ENCODE measurements at places on chromosomes 12 and 14.
A peak's percentile ranks its signal among the peaks of the same experiment; 100 is the strongest.

DNA sequence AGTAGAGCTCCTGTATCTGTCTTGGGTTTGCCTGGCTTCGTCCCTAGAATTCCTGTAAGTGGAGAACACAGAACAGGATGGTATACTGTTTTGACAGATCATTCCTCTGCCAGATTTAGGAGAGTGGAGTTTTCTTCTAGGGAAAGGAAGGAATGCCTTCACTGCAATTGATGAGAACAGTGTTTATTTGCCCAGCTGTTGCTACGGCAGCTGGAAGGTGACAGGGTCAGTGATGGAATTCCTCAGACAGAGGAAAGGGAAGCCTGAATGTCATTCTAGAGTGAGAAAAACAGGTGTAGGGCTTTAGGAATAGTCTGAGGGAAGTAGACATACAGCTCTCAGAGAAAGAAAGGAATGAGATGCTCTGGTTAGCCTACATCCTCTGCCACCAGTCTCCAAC, 11.7 kb downstream of the CSRNP2 start:
- DNase-seq = peak; percentile 38

- peak; percentile 80 for DNase-seq
Measured at GRCh38 chr12:3777206-3777809, 24.4 kb upstream of the CRACR2A start.

DNA sequence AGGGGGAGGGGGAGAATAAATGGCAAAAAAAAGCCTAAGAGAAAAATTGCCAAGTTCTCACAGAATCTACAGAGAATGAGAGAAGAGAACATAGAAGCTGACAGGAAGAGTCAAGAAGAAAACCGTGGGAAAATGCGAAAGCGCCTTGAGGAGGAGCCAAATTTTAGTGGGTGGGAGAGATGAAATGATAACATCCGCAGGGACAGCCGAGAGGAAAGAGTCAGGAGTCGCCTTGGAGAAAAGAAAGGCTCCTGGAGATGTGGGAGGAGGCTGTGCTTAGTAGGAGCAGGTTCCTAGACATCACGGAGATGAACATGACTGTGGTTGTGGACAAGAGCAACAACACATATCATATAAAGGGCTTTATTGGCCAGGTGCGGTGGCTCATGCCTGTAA, 49.4 kb downstream of the PHLDA1 start:
- no peak for DNase-seq

GRCh38 chr12:64103825-64104740, 118.0 kb downstream of the KICS2 start:
- no peak for DNase-seq

GRCh38 chr12:93177208-93178153, 200.2 kb upstream of the NUDT4 start:
- DNase-seq = no peak

DNA sequence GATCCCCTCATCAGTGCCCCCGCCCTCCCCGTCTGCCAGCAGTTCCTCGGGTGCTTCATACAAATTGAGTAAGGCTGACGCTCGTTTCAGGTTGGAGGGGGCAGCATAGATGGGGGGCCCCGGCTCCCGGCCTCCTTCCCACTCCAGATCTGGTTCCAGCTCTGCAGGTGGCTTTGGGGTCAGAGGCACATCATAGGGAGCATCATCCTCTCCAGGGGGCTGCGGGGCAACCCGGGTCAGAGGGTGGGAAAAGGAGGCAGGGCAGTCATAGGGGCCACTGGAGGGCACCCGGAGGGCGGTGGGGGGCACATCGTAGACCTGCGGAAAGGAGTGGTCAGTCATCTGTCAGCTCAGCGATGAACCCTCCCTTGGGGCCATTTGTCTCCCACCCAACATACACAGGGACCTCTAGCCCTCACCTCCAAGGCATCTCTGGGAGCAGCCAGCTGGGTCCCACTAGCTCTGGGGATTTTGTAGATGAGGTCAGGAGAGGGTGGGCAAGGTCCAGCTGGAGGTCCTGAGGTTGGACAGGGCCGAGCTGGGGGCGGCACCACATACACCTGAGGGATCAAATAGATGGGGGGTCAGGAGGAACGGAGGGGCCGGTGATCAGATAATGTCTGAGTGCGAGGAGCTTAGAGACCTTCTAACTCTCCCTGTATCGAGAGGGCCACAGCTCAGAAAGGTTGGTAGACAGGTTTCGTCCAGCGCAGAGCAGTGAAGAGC, 5.1 kb downstream of the EFS start:
- no peak for DNase-seq

DNA sequence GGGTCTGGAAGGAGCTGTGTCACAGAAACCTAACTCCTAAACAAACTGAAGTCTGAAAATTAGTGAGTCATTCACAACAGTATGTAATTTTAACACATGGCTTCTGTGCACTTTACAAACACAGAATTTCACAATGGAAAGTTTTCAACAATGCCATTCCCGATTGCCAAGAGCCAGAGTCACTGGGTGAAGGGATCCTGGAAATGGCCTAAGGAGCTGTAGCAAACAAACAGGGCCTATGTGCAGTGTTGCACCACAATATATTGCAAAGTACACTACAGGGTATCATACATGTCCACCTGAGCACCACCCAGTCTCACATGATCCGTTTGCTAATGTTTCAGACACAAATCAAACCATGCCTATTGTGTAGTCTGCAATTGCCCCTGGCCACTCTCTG, 184.7 kb upstream of the OTX2 start:
- DNase-seq = no peak

GRCh38 chr14:96805956-96806355, 8.8 kb downstream of the VRK1 start:
- DNase-seq = peak; percentile 21

GRCh38 chr12:58710901-58711300, 209.4 kb downstream of the LRIG3 start:
- DNase-seq = no peak

DNA sequence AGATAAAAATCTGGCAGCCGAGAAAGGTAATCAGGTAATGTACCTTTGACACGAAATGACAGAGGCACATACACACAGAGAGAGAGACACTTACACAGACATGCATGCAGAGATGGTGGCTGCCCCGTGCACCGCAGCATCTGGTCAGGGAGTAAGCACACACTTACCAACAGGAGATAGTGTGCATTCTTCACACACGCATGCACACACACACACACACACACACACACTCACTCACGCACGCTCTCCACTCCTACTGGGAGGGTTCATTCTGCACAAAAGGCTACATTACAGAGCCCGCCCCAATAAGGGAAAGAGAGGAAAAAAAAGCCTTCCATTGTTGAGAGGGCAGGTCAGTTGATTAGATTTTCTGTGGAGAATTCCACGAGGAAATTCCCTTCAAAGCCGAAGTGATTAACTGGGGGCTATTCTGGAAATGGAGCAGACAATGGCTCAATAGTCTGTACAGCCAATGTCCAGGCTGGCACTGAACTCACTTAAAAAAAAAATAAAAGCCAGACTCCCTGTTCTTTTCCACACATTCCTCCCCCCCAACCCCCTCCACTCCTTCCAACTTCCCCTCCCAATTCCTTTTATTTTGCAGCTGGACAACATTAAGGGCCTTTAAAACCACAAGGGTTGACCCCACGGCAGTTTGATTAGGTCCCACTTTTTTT, 1.4 kb upstream of the SOX5 start:
- DNase-seq = no peak

DNA sequence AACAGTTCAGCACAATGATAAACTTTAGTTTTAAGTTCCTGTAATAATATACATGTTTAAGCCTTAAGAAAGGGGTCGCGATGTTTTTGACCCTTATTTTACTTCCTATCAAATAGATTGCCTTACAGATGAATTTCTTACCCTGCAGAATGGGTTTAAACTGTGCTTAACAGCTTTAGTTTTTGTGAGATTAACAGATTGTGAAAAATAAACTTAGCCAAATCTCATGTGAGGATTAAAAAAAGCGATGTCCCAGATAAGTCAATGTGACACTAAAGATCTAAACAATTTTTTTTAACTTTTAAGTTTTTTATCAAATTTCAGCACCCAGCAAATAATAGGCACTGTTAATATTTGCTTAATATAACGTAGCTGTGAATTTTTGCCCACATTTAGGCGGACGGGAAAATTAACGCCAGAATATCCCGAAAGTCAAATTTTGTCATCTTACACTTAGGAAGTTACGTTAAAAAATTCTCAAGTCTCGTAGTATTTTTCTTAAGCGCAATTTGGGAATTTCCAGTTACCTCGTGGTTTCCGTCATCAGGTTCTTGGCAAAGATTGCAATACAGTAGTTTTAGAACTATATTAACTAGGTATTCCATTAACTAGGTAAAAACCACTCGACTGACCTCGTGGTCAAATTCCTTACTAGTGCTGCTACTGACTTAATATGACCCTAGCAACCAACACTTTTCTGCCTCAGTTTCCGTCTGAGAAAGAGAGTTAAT, 1.2 kb downstream of the HNRNPC start:
- no peak for DNase-seq

DNA sequence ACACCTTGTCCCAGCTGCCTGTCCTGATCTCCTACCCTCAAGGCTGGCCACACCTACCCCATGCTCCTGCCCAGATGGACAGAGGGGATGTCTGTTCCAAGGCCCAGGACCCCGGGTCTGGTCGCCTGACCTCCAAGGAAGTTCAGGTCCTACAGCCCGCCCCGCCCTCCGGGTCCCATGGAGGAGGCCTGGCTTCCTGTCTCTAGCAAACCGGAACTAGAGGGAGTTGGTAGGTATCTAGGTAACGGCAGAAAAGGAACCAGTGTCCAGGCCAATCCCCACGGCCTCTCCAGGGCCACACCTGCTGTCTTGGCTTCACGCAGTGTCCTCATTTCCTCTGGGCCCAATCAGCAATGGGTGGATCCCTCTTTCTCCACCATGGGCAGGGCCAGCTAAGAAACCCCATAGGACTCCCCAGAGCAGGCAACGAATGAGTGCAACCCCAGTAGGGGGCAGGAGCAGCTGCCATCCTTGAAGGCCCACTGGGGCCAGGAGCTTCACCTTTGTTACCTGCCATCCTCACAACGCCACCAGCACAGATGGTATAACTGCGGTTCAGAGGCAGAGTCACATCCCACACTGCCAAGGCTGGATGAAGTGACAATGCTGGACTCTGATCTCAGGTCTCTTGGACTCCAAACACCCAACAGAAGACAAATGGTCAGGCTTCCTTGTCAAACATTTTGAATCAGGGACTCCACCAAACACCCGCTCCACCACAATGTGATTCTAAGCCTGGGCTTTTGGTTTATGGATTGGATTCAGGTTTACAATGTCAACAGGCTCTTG, 25.1 kb upstream of the RPLP0 start:
- DNase-seq = no peak

GRCh38 chr12:87259391-87259790, 769.8 kb downstream of the C12orf50 start:
- DNase-seq = no peak

DNA sequence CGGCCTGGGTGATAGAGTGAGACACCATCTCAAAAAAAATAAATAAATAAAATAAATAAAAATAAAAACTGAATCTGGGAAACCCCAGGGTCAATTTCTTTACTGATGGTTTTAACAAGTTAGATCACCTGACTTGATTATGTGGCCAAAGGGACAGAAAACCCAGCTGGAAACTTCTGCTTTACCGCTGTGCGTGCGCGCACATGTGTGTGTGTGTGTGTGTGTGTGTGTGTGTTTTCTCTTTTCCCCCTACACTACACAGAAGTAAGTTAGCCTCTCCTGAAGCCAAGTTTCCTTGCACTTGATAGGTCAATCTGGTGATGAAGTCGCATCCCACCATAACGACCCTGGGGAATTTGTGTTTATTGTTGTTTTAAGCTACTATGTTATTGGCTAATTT, 105.3 kb upstream of the AMN1 start:
- no peak for DNase-seq

GRCh38 chr12:117547209-117547608, 185.8 kb upstream of the NOS1 start:
- DNase-seq = no peak

GRCh38 chr12:108833757-108834472, 23.5 kb downstream of the SSH1 start:
- DNase-seq = no peak

GRCh38 chr14:106625186-106625585, 1098.8 kb downstream of the TMEM121 start:
- DNase-seq = no peak

DNA sequence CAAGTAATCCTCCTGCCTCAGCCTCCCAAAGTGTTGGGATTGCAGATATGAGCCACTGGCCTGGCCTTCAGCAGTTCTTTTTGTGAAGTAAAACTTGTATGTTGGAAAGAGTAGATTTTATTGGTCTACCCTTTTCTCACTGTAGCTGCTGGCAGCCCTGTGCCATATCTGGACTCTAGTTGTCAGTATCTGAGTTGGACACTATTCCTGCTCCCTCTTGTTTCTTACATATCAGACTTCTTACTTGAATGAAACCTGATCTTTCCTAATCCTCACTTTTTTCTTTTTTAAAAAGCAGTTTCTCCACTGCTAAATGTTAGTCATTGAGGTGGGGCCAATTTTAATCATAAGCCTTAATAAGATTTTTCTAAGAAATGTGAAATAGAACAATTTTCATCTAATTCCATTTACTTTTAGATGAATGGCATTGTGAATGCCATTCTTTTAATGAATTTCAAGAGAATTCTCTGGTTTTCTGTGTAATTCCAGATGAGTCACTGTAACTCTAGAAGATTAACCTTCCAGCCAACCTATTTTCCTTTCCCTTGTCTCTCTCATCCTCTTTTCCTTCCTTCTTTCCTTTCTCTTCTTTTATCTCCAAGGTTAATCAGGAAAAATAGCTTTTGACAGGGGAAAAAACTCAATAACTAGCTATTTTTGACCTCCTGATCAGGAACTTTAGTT, 88.7 kb downstream of the APAF1 start:
- no peak for DNase-seq

- DNase-seq = peak; percentile 65
Measured at GRCh38 chr12:3723916-3724805, 28.7 kb downstream of the CRACR2A start.

GRCh38 chr14:61598980-61599379, 96.3 kb upstream of the HIF1A start:
- DNase-seq = no peak

GRCh38 chr14:88765130-88765529, 27.6 kb downstream of the EML5 start:
- DNase-seq = no peak

GRCh38 chr14:23181453-23181852, 2.0 kb downstream of the SLC7A8 start:
- DNase-seq = no peak

DNA sequence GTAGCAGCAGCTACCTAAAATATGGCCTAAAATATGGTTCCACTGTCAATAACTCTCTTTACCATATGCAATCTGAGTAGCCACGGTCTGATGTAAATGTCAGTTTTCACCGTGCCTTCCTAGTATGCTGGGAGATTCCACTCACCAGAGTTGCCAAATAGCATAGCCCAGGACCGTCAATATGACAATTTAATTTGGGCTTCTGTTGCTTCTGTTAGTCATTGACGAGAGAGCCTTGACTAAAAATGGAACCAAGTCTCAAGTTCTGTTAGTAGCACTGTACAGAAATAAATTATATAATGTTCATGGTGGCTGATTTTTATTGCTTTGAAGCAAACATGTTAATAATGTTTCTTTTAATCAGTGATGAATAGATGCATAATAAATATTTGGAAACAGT, 348.4 kb downstream of the BCAT1 start:
- no peak for DNase-seq

- no peak for DNase-seq
Measured at GRCh38 chr14:68637106-68638021, 155.5 kb downstream of the ZFP36L1 start.
